ENCODE measurements at places on chromosomes 16 and 17. TPM values are rescaled to one million over a fixed set of nuclear protein-coding genes. Genes with fewer than 3 reads are reported as not detected.

DNA sequence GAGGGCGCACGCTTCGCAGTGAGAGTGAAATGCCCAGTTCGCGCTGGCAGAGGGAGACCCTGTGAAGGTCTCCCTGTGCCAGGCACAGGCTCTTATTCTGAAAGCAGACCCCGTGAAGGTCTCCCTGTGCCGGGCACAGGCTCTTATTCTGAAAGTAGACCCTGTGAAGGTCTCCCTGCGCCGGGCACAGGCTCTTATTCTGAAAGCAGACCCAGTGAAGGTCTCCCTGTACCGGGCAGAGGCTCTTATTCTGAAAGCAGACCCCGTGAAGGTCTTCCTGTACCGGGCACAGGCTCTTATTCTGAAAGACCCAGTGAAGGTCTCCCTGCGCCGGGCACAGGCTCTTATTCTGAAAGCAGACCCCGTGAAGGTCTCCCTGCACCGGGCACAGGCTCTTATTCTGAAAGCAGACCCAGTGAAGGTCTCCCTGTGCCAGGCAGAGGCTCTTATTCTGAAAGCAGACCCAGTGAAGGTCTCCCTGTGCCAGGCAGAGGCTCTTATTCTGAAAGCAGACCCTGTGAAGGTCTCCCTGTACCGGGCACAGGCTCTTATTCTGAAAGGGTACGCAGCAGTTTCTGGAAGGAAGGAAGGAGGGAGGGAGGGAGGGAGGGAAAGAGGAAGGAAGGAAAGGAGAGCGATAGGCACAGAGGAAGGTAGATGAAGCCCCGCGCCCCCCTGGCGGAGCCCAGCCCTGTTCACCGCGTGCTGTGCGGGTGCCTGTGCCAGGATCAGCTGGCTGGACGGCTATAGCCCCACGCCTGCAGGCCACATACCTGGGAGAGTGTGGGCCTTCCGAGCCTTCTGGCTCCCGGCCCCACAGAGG lies 55.3 kb downstream of the WDR45B start:
- peak; percentile 22 for DNase-seq

DNA sequence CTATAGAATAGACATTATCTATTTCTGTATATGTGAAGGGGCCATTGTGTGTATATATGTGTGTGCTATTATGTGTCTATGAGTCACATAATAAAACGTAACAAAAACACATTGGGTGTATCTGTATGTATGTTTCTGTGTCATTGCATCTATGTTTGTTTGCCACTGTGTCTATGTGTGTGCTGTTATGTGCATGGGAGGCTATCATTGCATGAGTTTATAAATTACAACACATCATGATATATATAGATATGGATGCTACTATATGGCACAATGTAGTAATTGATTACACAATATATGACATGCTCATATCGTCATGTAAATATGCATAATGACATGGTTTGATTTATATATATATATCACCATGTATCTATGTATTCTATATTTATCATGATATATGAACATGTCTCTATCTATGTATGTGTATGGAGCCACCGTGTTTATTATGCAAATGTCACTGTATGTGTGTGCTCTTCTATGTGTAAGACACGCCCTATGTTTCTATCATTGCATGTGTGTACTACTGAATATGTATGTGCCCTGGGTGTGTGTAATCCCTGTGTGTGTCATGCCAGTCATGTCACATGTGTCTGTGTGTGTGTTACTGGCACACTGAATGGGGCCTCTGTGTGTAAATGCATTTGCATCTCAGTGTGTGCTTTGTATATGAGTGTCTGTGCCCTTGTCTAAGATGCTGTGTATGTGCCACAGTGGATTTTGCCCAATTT lies 1.4 kb upstream of the TSPOAP1 start:
- no peak for DNase-seq

DNA sequence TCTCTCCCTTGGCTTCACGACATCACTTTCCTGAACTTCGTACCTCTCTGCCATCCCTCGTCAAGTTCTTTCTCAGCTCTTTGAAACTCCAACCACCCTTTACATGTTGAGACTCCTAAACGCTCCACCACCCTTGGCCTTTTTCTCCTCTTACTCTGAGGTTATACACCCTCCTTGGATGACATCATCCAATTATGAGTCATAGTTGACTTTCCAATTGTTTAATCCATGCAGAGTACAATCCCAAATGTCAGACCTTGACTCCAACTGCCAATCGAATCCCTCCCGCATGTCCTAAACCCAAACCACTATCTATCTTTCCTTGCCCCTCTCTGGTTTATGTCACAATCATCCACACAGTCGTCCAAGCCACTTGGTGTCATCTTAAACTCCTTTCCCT lies 18.4 kb upstream of the C16orf82 start:
- DNase-seq = no peak

- DNase-seq = no peak
Measured at GRCh38 chr17:69485901-69486643, 71.6 kb downstream of the MAP2K6 start.

- DNase-seq = no peak
Measured at GRCh38 chr16:5216441-5217080, 119.0 kb upstream of the EEF2KMT start.

Gene G6PC1
- not detected for total RNA-seq

GRCh38 chr16:50002190-50002589 lies 22.8 kb upstream of the CNEP1R1 start:
- DNase-seq = no peak

DNA sequence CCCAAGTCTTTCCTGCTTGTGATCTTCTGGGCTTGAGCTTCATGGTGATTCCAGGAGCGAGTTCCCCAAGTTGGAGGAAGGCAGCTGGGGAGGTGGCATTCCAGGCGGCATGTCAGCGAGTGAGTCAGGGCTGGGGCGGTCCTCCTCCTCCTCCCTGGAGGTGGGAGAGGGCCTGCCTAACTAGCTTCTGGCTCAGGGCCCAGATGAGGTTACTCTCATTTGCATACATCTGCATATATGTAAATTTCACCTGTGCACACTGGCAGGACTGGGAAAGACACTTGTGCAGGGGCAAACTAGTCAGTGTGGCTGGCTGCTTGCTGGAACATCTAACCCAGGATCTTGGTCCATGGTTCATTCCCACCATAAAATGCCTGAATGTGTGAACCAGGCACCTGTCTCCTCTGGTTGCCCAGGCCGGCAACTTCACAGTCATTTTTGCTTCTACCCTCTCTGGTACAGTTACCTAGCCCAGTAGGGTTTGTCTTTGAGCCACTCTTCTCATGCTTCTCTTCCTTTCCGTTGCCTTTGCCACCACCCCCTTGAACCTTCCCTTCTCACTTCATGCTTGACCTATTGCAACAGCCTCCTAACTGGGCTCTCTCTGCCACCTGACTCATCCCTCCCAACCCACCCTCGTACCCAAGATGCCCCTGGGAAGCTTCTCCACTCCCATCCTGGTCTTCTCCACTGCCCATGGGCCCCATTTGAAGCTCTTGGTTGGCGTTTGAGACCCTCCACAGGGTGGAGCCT lies 9.6 kb upstream of the DLX4 start:
- DNase-seq = no peak

- no peak for DNase-seq
Measured at GRCh38 chr17:12756786-12757185, 32.5 kb upstream of the ARHGAP44 start.

GRCh38 chr17:19520641-19521040 lies 13.0 kb upstream of the SLC47A1 start:
- DNase-seq = no peak

- peak; percentile 36 for DNase-seq
Measured at GRCh38 chr17:76473541-76473985, 6.2 kb downstream of the AANAT start.

GRCh38 chr17:62083651-62084050 lies 18.6 kb upstream of the MED13 start:
- no peak for DNase-seq

GRCh38 chr17:12987120-12987519 lies 30.7 kb downstream of the ELAC2 start:
- DNase-seq = no peak

Gene ZNF423
- 55.4 TPM for total RNA-seq

- DNase-seq = no peak
Measured at GRCh38 chr17:31722251-31723056, 136.6 kb downstream of the COPRS start.

Gene SLC35G6
- total RNA-seq = not detected

Gene CA7
- not detected for total RNA-seq

DNA sequence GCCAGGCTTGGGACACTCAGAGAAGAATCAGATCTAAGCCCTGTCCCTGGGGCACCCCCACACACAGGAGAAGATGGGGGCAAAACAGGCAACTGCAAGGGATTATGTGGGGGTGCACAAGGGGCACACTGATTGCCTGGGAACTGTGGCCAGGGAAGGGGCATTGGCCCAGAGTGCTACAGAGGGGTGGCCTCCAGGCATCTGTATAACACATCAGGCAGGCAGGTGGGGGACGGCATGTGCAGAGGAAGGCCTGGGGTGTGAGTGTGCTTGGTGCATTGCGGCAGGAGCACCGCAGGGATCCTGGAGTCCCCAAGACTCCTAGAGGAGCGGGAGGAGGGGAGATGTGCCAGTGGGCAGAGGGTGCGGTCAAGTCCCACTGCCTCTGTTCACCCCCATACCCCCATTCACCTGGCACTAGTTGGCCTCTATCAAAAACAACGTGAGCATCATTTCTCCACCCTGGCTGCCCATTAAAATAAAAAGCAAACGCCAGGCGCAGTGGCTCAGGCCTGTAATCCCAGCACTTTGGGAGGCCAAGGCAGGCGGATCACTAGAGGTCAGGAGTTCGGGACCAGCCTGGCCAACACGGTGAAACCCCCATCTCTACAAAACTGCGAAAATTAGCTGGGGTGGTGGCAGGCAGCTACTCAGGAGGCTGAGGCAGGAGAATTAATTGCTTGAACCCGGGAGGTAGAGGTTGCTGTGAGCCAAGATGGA lies 41.5 kb downstream of the C16orf82 start:
- no peak for DNase-seq

Gene HSD17B1
- 1.2 TPM for total RNA-seq

Gene SLC47A2
- not detected for total RNA-seq

- DNase-seq = no peak
Measured at GRCh38 chr16:26952411-26952810, 114.3 kb upstream of the C16orf82 start.

- DNase-seq = no peak
Measured at GRCh38 chr16:27460663-27461482, 58.9 kb downstream of the IL21R start.

Measured in neural crest cell (in vitro differentiated cells).